ENCODE measurements at places on chromosomes 12 and 14.

- no peak for DNase-seq
Measured at GRCh38 chr12:131856366-131857097, 28.3 kb downstream of the MMP17 start.

DNA sequence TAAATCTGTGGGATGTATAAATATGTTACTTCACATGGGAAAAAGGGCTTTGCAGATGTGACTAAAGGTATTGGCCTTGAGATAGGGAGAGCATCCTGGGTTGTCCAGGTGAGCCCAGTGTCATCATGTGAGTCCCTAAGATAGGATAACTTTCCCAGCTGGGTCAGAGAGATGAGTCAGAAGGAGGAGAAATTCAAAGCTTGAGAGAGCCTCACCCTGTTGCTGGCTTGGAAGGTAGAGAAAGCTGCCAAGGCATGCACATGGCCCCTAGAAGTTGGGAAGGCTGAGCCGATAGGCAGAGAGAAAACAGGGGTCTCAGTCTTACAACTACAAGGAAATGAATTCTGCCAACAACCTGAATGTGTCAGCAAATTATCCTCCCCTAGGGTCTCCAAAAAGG, 213.0 kb downstream of the ADGRD1 start:
- no peak for DNase-seq

DNA sequence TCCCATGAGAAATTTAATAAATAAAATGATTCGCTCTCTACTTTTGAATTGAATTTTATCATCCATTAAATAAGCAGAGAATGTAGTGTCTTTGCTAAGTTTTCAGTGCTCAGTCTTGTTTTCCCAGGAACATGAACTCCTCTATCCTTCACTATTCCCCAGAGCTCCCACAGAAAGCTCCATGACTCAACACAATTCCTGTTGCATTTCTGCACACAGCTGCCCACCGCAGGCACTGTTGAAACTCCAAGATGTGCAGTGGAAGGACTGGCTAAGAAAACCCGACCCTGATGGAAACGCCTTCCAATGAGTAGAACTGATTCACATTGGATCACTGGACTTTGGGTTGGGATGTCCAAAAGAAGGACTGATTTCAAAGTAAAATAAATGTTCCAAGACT, 202.4 kb upstream of the AMIGO2 start:
- no peak for DNase-seq

- DNase-seq: no peak
Measured at GRCh38 chr14:33347796-33348195, 409.1 kb downstream of the NPAS3 start.

GRCh38 chr14:86462193-86462753, 932.3 kb downstream of the FLRT2 start:
- DNase-seq: no peak

- no peak for DNase-seq
Measured at GRCh38 chr12:94074216-94074979, 74.0 kb upstream of the PLXNC1 start.

DNA sequence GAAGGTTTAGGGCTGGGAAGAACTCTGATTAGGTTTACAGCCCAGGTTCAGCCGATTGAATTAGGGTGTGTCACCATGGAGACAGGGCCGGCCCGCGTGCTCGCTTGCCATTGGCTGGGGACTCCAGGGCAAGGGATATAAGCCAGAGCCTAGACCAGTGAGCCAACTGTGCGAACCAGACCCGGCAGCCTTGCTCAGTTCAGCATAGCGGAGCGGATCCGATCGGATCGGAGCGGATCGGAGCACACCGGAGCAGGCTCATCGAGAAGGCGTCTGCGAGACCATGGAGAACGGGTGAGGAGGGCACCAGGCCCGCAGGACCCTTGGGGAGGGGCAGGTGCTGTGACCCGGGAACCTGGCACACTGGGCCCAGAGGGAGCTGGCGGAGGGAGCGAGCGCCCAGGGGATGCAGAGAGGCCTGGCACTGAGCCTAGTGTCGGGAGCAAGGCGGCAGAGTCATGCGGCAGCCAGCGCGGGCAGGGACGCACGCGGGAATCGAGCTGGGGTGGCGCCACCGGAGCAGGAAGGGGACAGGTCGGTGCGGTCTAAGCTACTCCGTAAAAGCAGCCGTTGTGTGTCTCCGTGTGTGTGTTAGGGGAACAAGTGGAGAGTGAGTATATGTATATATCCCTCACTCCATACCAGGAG, at the start of gene PNP:
TSS of gene PNP (plus strand) at position 165 of the 648 bp plus-strand sequence. CDS start at position 284, 119 bp downstream.
- peak; percentile 82 for DNase-seq

- no peak for DNase-seq
Measured at GRCh38 chr12:121600702-121601336, 20.0 kb upstream of the KDM2B start.

GRCh38 chr12:123966596-123966995, 6.0 kb downstream of the CCDC92 start:
- no peak for DNase-seq

DNA sequence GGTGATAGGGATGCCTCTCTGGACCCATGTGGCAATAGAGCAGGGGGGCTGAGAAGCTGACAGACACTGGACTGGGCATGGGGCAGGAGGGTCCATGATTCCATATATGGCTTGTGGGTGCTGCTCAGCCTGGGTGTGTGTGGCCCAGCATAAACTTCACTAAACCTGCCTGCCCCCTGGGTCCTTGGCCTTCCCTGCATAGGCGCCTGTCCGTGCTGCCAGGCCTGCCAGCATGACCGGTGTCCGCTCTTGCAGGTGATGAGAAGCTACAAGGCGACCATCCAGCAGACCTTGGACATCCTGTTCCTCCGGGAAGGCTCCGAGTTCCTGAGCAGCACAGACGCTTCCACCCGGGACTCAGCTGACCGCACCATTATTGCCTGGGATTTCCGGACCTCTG, 61.6 kb downstream of the BEGAIN start:
- no peak for DNase-seq

- no peak for DNase-seq
Measured at GRCh38 chr12:116662612-116663144, 75.2 kb downstream of the SPRING1 start.

DNA sequence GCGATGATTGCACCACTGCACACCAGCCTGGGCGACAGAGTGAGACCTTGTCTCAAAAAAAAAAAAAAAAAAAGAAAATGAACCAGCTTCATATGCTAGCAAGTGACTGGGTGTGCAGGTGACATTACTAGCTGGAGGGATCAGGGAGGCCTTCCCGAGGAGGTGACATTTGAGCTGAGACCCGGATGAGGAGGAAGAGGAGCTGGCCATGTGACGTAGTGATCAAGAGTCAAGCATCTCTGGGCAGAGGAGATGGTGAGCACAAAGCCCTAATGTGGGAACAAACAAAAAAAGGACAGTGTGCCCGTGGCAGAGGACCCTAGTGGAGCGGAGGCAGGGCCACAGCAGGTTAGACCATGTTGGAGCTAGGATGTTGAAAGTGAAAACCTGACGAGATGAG, 3.5 kb upstream of the PTPN6 start:
- no peak for DNase-seq

DNA sequence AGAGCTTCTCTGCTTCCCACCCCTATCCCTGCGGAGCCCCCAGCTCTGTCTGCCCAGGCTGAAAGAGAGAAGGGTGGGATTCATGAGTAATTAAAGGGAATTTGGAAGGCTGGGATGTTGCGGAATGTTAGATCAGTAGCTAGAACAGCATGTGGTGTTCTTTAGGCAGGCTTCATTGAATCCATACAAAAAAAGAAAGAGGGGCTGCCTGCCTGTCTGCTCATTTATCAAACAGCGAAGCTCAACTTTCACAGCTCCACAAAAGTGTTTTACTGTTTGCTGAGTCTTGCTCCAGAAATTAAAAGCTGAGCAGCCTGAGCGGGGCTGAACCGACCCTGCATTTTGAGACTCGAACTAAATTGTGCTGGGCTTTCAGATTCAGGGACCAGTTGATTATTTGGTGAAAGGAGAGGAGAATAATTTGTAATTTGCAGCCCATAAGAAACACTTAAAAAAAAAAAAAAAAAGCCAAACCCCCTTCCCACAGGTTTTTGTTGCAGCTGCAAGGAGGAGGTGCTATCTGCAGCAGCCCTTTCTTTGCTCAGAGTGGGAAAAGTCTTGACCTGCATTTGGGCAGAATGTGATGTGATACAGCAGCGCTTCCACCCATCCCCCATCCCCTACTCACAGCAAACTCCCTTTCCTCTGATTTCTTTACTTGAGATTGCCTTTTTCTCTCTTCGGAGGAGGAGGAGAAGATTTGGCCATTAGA, 89.7 kb downstream of the RFX4 start:
- DNase-seq: no peak
